ENCODE measurements at places on chromosomes 2 and 18.

DNA sequence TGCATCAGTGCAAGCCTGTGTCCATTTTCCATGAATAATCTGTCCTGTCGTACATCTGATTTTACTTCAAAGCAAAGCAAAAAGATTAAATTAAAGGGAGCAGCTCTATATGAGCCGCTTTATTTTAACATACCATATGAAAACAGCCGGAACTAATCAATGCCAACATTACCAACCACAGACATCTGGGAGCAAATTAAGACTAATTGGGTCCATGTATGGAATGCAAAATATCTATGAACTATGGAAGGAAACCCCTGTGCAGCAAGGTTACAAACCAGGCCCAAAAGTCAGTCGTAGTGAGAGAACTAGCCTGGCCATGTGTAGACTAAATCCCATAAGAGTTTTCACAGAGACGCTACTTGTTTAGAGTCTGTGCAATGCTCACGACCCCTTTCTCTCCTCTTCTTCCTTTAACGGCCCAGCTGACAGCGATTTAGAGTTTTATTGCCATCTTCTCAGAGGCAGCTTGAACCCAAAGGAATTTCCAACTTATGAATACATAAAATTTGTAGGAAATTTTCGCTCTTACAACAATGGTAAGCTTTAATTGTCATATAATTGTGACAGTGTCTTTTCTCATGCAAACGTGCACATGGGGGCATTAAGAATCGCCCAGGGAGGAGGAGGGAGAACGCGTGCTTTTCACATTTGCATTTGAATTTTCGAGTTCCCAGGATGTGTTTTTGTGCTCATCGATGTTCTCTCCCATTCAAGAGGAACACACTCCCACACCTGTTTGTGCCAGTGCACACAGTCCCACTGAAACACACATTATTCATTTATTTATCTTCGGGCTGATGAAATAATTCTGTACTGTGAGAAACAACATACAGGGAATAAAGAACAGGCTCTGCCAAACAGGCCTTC is 52.9 kb upstream of the RPL31 start:
- DNase-seq, result no peak

DNA sequence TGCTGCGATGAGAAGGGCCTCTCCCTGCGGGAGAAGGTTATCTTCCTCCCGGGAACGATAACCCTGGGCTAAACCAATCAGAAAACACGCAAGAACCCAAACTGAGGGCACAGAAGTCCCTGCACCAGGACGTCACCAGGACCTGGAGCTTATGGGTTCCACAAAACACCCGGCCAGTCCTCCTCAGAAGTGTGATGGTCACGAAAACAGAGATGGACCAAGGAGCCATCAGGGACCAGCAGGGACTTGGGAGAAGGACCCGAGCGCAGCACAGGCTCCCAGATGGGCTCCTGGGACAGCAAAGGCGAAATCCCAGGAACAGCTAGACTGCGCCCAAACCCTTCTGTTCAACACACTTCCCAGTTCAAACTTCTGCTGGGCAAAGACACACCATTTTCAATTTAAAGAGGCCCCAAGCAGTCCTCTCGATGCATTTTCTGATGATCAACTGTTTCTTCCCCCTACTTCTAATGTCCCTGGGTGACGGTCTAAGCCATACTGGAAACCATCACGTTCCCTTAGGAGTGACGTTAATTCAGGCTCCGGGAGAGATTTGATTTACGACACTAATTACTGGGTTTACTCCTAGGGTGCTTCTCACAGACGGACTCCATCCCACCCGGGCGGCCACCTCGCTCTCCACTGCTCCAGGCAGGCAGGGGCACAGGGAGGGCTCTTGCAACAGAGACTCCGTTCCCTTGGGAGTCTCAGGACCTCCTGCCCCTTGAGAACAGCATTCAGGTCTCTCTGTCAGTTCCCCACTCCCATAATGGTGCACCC is 29.2 kb downstream of the ZNF516 start:
- DNase-seq, result no peak

- no peak for DNase-seq
Measured at GRCh38 chr2:5070257-5070656, 621.9 kb upstream of the SOX11 start.

- peak; percentile 27 for DNase-seq
Measured at GRCh38 chr2:190318931-190319554, 583 bp downstream of the HIBCH start.

- DNase-seq, result peak; percentile 13
Measured at GRCh38 chr2:86695053-86695691, 24.9 kb upstream of the RMND5A start.

- DNase-seq, result no peak
Measured at GRCh38 chr2:218005486-218005885, 2.7 kb upstream of the TNS1 start.

DNA sequence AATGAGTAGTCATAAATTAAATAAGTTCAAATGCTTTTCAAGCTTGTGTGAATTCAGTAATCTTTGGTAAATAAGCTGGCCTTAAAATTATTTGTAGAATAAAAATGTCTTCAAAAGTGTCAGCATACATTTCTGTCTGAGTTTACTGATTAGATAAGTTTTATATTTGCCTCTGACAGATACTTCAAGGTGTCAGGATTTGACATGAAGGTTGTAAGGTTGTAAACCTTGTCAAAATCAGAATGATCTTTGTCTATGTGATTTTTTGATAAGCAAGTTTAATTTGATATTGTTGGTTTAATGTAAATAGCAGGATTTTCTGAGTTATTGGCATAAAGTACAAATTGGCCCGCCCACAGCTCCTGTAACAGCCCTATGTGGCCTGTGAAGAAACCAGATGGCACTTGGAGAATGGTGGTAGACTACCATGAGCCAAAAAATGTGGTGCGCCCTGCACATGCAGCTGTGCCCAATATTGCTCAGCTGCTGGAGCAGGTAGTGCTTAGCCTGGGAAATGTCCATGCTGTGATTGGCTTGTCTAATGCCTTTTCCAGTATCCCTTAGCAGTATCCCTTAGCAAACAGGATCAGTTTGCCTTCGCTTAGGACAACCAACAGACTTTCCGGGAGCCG is 188.0 kb upstream of the SPHKAP start:
- no peak for DNase-seq
